Endothelial cell of umbilical vein (primary cell): ENCODE measurements at places on chromosomes 5 and 9. TPM values are rescaled to one million over a fixed set of nuclear protein-coding genes. Genes with fewer than 3 reads are reported as not detected.

DNA sequence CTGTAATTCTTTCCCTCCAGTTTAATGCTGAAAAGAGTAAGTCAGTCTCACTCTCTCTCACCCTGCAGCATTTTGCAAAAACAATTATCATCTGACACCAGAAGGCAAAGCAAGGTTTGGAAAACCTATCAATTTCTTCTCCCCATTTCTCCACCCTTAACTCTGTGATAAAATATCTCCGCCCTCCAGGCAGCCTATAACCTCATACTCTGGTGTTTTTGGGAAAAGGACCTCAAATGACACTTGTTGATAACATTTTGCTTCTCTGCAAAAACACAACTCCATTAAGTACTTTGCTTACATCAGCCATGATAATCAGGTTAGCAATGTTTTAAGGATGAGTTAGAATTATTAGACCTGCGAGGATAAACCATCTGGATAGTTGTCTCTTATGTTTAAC lies 2.3 kb downstream of the ANKH start:
- H3K36me3 ChIP-seq = no peaks in the 10 kb centered on the region
- peaks cover 20% of the 10 kb centered on the region for H3K4me1 ChIP-seq
- no peaks in the 10 kb centered on the region for H3K27me3 ChIP-seq
- no peak overlapping the region for H3K27ac ChIP-seq

The PCDHGC5 gene
- polyA plus RNA-seq = 0.21 and 0.48 TPM in 2 replicates

GRCh38 chr5:4773827-4774317 lies 366.3 kb upstream of the ADAMTS16 start:
- H3K27me3 ChIP-seq = no peaks in the 10 kb centered on the region
- H3K36me3 ChIP-seq = no peaks in the 10 kb centered on the region
- DNase-seq = no peak

DNA sequence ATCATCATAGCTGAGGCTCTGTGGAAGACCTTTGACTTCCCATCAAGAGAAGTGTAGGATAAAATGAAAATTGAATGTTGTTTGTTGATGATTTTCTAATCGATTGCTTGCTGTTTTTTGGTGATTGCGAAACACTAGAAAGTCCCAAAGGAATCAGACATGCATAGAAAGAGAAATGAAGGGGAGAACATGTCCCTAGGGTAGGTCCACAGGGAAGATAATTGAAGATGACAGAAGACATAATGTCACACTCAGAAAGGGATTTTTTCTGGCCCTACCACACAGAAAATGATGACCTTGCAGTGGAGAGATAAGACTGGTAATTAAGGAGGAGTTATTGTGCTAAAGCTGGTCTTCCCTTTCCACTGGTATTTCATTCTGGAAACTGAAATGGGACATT lies 62.8 kb downstream of the INSYN2B start:
- peaks cover 6% of the 10 kb centered on the region for H3K4me1 ChIP-seq
- H3K27me3 ChIP-seq = no peaks in the 10 kb centered on the region
- DNase-seq = no peak
- no peaks in the 10 kb centered on the region for H3K36me3 ChIP-seq
- H3K27ac ChIP-seq = no peak overlapping the region

- H3K36me3 ChIP-seq = no peaks in the 10 kb centered on the region
- no peak overlapping the region for H3K27ac ChIP-seq
- no peak for DNase-seq
- H3K27me3 ChIP-seq = peaks cover 88% of the 10 kb centered on the region
- no peak overlapping the region for H3K4me3 ChIP-seq
Observed at GRCh38 chr9:93952784-93953495, 2.2 kb downstream of the BARX1 start.

The RASEF gene
- not detected in 2 replicates for polyA plus RNA-seq

The CTXN3 gene
- polyA plus RNA-seq = not detected in 2 replicates

- no peak overlapping the region for H3K4me3 ChIP-seq
- H3K4me1 ChIP-seq = peaks cover 74% of the 10 kb centered on the region
Observed at GRCh38 chr9:127763918-127764384, 14.5 kb downstream of the SH2D3C start.

- no peak overlapping the region for H3K27ac ChIP-seq
- H3K4me3 ChIP-seq = no peak overlapping the region
- DNase-seq = peak; percentile 67
Observed at GRCh38 chr5:137442660-137443059, 56.5 kb downstream of the SPOCK1 start.

The CYLC2 gene
- polyA plus RNA-seq = not detected in 2 replicates

DNA sequence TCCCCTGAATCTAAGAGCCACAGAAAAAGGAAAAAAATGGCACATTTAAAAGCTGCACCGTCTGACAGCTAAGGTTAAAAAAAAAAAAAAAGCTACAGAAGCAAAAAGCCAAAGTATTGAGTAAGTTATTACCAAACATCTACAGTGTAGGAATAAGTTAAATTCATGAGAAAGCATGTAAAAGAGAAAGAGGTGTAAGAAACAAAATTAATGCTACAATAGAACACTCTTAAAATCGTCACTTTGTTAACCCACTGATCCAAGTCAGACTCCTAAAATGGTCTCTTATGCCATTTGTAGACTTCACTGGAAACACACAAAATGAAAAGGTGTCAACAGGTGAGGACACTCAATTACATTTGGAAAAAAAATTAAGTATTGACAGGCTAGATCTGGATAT lies 120.2 kb downstream of the SSBP2 start:
- peaks cover 18% of the 10 kb centered on the region for H3K4me1 ChIP-seq
- no peaks in the 10 kb centered on the region for H3K27me3 ChIP-seq
- DNase-seq = no peak
- no peak overlapping the region for H3K4me3 ChIP-seq
